AG09309 (cell line): ENCODE measurements at places on chromosomes 2 and 18.

GRCh38 chr2:192194265-192194865, 368 bp downstream of the TMEFF2 start:
- no peak for DNase-seq

DNA sequence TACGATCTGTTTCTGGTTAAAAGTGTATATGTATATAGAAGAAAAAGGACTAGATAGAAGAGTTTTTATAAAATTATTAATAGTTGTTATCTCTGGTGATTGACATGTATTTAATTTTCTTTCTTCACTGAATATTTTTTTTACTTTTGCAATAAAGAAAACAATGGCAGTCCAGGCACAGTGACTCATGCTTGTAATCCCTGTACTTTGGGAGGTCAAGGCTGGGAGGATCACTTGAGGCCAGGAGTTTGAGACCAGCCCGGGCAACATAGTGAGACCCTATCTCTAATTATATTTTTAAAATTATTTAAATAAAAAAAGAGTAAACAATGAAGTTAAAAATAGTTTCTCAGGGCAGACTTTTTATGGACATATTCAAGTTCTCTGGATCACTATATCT, 114.7 kb downstream of the FAM117B start:
- no peak for DNase-seq

DNA sequence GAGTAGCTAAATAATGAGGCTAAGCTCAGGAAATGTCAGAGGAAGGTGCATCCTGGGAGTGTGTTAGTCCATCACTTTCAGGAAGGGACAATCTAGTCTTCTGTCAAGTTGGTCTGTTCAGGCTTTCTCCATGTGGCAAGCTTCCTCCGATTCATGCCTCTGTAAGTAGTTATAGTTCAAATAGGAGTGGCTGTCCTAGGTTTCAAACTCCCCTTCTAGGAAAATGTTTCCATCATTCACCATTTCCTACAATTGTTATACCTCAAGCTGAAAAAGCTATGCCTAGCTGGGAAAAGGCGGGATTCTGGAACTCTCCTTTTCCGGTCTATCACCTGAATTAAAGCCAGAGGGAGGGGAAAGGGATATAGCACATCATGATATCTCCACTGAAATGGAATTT, 287.7 kb upstream of the ZSWIM2 start:
- no peak for DNase-seq

DNA sequence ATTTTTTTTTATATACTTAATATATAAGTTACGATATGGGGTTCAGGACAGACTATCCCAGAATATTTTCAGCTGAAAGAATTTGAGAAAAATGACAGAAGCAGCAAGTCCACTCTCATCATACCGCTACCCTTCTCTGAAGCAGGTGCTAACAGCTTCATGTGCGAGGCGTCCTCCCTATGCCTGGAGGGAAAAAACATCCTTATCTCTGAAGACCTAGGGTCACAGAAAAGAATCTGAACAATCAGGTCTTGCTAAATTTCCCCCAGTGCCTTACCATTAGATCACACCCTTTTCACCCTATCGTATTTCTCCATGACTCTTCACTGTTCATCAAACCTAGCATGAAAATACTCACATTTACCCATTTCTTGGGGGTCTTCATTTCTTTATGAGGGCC, 51.9 kb upstream of the CREB1 start:
- no peak for DNase-seq

DNA sequence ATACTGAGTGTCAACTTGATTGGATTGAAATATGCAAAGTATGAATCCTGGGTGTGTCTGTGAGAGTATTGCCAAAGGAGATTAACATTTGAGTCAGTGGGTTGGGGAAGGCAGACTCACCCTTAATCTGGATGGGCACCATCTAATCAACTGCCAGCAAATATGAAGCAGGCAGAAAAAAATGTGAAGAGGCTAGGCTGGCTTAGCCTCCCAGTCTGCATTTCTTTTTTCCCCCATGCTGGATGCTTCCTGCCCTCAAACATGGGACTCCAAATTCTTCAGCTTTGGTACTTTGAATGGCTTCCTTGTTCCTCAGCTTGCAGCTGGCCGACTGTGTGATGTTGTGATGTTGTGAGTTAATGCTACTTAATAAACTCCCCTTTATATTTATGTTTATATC, 577.4 kb downstream of the CPS1 start:
- DNase-seq: no peak

- DNase-seq: no peak
Measured at GRCh38 chr2:14234911-14235310, 397.6 kb upstream of the LRATD1 start.

DNA sequence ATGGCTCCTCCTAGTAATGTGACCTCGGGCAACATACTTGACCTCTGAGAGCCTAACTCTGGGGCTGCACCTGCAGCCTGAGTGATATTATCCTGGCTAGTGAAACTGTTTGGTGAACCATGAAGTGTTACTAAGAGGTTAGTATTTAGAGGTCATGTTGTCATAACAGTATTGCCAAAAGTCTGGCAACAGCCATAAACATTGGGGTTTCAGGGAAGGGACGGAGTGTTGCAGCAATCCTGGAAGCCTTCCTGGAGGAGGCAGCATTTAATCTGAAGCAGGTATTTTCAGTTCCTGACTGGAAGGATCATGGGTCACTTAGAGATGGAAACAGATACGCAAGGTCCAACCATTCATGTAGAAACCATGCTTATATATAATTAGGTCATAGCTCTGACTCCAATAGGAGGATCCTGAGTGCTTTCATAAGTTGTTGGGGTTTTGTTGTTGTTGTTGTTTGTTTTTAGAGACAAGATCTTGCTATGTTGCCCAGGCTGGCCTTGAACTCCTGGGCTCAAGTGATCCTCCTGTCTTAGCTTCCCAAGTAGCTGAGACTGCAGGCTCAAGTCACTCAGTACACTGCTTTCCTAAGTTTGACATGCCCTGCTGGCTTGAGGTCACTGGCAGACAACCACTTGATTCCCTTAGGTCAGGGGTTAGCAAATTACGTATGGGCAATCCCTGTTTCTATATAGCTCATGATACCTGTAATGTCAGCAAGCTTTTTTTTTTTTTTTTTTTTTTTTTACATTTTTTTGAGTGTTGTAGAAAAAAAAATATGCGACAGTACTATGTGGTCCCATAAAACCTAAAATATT, 21.5 kb downstream of the GPR39 start:
- DNase-seq: no peak

DNA sequence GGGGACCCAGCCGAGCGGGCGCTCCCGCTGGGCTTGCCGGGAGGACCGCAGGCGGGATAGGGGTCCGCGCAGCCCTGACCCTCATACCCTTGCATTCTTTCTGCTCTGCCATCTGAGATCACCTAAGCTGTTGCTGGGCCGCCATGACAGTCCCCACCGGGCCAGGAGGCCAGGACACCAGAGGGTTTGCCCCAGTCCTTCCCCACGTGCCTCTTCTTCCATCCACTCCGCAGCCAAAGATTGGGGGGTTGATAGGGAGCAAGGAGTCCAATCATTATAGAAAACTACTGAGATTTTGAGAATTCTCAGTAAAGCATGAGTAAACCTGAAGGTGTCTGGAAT, 453 bp upstream of the GRB14 start:
- DNase-seq: no peak

DNA sequence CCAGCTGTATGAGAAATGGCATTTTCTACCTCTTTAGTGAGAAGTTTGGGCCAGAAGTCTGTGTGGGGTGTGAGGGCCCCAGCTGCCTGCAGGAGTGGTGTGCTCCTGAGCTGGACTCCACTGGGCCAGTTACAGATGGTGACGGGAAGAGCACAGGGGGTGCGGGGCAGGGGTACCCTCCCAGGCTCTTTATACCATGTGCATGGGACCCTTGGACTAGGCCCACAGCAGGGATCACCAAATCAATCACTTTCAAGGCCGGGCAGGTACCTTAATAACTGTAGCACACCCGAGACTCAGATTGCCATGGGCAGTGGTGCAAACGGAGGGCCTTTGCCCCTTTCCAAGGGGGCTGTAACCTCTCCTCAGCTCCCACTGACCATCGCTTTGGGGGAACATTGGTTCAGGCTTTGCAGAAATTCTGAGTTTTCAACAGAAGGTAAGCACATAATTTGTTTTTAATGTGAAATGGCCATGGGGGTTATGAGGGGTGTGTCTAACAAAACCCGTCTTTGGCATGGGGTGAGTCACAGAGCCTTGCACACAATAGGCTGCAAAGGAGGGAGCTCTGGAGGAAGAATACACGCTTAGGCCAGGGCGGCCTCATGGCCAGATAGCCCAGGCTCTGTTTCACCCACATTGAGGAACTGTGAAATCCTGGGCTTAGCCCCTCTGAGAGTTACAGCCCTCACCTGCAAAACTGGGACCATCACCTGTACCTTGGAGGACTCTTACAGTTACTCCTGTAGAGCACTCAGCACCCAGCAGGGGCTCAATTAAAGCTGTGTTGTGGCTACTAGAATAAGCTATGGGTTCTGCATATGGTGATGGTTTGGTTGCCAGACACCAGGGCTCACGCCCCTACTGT, 141.0 kb upstream of the BCL2L11 start:
- DNase-seq: no peak

- DNase-seq: no peak
Measured at GRCh38 chr2:84870306-84870705, 10.6 kb downstream of the TRABD2A start.

GRCh38 chr2:75055142-75055819, 96.8 kb downstream of the POLE4 start:
- DNase-seq: no peak

DNA sequence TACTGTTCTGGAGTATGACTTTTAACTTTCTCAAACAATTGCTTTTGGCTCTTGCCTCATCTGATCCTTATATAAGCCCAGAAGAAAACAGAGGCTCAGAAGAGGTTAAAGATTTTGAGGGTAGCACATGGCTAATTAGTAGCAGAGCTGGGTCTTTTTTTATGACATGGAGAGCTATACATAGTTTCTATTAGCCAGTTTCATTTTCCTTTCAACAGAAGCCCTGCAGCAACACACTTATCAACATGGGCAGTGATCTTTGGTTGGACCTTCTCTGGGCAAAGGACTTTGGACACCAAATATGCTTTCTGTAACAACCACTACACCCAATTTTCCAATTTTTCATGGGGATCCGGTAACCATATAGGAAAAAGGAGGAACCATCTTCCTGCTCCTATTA, 64.9 kb downstream of the NCKAP5 start:
- no peak for DNase-seq

- no peak for DNase-seq
Measured at GRCh38 chr2:123262856-123263255, 762.2 kb upstream of the CNTNAP5 start.

GRCh38 chr2:105515581-105516415, 116.9 kb upstream of the FHL2 start:
- DNase-seq: no peak

DNA sequence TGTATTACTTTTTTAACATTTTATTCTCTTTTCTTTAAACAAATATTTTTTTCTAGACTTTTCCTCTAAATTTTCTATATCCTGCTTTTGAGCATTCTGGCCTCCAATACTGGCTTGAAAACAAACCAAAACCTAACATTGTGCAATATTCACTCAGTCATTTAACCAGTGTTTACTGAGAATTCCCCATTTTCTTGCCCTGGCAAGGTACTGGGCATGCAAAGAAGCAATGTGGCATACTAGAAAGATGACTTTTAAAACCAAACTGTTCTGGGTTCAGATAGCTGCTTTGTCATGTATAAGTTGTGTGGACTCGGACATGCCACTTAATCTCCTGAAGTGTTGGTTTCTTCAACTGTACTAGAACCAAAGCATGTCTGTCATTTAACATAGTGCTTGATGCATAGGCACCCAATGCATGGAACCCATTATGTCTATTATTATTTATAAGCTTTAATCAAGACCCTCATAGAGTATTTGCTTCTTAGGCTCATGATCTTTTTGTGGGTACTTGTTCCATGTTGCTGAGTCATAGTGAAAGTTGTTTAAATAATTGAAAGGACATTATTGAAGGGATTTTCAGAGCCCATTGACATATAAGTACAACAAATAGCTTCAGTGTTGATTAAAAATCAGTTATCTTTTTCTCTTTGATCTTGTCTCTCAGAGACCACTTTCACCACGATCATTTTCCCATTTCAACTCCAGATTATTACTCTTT, 185.4 kb upstream of the OSR1 start:
- peak; percentile 16 for DNase-seq

DNA sequence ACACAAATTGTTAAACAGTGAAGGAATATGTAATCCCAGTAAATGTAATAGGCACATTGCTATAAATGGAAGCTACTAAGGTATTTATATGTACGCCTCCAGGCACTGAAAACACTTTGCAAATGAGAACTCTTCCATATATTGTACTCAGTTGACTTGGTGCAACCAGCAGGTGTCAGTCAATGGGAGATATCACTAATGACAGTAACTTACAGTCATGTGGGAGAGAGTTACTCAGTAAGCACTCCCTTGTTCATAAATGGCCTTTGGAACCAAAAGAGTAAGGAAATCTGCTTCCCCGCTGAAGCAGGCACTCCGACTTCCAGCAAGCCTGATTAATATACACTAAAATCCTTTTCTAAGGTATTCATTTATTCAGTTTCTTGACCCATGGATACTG, 5.9 kb downstream of the MDH1 start:
- no peak for DNase-seq

DNA sequence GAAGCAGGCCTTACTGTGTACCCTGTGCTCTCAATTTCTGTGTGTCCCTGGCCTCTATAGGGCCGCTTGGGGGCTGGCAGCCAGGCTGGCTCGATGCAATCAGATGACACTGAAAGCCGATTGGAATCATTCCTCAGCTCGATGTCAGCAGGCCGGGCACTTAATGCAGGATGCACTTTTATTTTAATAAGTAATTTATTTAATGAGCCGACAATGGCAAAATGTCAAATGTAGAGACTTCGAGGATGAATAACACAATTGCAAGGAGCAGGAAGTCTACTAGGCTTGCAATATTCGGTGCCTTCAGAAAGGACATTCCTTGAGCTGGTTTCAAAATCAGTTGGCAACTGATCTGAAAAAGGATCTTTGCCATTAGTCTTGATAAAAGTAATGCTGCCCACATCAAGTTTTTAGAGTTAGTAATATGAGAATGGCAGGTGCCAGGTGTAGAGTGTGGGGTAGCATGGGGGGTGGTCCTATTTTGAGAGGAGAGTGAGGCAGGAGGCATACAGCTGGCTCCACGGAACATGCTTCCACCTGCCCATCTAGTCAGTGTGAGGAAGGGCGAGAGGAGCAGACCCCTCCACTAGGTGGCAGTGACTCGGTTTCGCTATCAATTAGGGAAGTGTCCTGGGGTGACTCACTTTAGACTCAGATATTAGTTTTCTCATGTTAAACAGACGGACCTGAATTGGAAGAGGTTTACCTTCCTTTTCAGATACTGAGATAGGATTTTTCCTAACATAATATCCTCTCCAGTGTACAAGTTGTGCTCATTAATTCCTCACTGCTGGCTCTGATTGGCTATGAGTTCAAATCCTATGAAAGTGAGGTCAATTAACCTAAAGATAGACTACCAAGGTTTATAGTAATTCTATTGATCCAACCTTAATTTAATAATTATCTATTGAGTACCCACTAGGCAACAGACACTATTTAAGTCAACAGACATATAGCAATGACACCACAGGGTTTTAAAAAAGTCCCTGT, 80.9 kb downstream of the NABP1 start:
- no peak for DNase-seq

GRCh38 chr2:44943693-44944101, 2.2 kb downstream of the SIX3 start:
- DNase-seq: no peak

GRCh38 chr2:235468978-235469655, 24.7 kb upstream of the AGAP1 start:
- DNase-seq: peak; percentile 52
